ENCODE measurements at places on chromosomes 7 and 10.

DNA sequence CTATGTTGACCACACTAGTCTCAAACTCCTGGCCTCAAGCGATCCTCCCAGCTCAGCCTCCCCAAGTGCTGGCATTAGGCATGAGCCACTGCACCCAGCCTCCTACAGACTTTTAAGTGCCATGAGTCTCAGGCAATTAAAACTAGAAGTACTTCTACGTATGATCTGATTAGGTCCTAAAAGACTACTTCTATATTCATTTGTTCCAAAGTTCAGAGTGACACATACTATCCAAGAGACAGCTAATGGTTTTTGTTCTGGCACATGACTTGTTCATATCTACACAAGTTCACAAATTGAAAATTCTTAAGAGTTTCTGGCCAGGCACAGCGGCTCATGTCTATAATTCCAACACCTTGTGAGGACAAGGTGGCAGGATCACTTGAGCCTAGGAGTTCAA lies 11.7 kb downstream of the ARHGAP19 start:
- DNase-seq = no peak

GRCh38 chr7:117810642-117811512 lies 62.4 kb downstream of the CTTNBP2 start:
- no peak for DNase-seq

- no peak for DNase-seq
Observed at GRCh38 chr10:34081948-34082347, 733.1 kb downstream of the PARD3 start.

DNA sequence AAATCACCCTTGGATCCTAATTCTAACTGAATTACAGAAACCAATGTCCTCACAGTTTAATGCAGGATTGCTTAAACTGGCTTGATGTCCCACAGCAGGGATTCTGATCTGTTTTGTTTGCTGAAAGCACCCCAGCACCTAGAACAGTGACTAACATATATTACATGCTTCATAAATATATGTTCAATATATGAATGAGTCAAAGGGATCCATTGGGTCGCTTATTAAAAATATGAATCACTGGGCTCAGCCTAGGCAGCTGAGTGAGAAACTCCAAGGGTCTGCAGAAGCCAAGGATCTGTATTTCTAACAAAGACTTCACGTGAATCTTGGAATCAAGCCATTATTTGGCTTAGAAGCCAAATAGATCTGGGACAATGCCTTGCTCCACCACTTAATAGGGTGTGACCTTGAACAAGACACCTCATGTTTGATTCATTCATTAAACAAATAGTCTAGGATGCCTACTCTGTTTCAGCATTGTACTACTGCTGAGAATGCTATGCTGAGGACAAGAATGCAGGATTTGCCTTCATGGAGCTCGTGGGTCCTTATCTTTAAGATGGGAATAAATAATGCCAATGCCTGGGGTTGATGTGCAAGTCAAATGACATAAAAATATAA lies 103.4 kb upstream of the DLX6 start:
- no peak for DNase-seq

GRCh38 chr10:88212069-88212468 lies 348.6 kb downstream of the PTEN start:
- no peak for DNase-seq

GRCh38 chr7:90856351-90857070 lies 260.4 kb downstream of the CDK14 start:
- no peak for DNase-seq

DNA sequence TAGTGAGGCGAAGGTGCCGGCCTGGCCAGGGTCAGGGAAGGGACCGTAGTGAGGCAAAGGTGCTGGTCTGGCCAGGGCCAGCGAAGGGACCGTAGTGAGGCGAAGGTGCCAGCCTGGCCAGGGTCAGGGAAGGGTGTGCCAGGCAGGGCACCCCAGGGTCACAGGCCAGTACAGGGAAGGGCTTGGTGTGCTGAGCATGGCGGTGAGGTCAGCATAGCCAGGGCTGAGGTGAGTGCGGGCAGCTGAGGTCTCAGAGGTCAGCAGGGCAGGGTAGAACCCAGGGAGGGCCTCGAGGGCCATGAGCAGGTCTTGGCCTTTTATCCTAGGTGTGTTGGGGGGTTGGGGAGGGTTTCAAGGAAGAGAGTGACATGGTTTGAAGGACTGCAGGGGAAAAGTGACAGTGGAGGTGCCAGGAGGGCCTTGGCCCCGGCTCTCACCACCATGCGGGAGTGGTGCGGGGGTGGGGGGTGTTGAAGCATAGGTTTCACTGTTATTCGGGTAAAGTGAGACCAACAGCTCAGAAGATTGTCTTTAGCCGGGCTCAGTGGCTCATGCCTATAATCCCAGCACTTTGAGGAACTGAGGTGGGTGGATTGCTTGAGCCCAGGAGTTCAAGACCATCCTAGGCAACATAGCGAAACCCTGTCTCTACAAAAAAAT lies 93.3 kb downstream of the CHST15 start:
- no peak for DNase-seq

DNA sequence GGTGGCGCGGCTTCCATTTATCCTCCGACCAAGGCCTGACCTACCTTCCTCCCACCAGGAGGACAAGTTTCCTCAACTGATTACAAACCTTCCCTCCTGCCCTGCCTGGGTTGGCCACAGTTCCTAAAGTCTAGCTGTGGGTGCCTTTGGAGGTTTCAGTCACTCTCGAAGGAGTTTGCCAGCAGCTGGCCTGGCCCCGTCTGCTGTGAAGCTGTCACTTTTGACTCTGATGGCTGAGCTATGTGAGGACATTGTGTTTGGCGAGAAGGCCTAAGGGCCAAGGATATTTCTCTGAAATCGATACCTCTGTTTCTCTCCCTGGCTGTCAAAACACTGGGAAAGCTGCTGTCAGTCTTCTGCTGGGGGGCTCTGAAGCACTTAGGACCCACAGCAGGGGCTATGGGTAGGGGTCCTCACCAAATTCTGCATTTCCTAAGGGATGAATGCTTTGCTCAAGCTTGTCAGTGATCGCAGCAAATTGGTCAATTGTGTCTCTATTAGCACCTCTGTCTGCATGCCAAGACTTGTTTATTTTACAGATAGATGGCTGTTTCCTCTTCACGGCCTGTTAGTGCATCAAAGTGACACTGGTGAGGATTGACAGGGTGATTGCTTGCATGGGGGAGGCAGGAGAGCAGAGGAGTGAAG lies 31.9 kb upstream of the SAMD8 start:
- no peak for DNase-seq

- no peak for DNase-seq
Observed at GRCh38 chr10:625333-625696, 64.2 kb downstream of the DIP2C start.

GRCh38 chr7:85554236-85555178 lies 367.7 kb upstream of the SEMA3D start:
- DNase-seq = no peak

DNA sequence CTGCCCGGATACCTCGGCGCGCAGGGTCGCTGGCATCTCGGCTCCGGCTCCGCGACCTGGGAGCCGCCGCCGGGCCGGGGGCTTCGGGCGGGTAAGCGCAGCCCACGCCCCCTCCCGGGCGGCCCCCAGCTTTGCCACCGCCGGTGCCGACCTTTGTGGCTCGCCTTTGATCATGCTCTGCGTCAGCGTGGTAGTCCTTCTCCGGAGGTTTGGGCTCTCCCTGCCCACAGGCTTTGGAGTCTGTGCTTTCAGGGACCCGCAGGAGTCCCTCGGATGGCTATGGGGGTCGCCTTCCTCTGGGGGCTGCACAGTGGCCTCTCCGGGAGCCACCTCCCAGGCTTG lies 7.3 kb downstream of the ATP6V1F start:
- no peak for DNase-seq

- no peak for DNase-seq
Observed at GRCh38 chr7:94332571-94332970, 62.1 kb upstream of the COL1A2 start.

GRCh38 chr10:44033008-44033407 lies 351.9 kb downstream of the CXCL12 start:
- DNase-seq = no peak

DNA sequence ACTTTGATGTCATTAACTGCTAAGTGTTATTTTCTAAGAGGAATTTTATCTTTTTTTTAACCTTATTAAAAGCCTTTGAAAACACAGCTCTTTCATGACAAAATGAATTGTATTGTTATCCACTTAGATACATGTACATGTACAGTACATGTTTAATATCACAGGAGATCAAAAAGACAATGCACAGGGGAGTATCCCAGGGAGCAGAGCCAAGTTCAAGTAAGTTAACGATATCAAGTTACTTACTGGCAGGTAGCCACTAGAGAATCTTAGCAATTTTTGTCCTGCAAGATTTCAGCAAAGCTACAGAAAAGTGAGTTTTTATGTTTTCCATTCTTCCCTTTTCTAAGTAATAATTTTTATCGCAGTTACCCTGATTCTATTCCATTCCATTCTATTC lies 33.9 kb upstream of the ARL4A start:
- no peak for DNase-seq

GRCh38 chr10:60542657-60543056 lies 153.0 kb upstream of the ANK3 start:
- DNase-seq = no peak

DNA sequence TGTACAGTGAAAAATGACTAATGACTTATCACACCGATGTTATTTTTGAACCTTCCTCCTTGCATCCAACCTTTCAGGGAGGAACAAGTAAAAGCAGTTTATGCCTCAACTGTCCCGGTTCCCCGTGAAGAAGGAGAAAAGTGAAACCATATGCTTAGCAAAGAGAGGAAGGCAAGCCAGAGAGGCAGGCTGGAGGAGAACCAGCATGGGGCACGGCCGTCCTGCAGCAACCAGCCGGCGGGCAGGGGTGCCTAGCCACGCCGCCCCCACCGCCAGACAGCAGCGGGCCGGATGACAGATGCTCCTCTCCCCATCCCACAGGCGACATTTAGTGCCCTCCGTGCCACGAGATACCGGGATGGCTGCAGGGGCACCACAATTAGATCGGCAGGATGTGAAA lies 421.4 kb upstream of the MGMT start:
- no peak for DNase-seq

DNA sequence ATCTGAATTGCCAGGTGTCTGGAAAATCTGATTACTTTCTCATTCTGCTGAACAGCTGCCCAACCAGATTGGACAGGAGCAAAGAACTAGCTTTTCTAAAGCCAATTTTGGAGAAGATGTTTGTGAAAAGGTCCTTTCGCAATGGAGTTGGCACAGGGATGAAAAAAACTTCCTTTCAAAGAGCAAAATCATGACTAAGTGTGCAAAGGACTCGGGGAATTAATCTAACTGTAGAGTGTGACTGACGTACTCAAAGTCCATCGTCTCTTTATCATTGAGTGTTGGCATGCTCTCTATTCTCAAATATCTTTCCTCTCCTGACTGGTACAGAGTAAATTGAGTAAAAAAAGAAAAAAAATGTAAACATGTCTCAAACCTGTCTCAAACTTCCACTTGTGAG lies 3.3 kb downstream of the NPS start:
- DNase-seq = no peak

DNA sequence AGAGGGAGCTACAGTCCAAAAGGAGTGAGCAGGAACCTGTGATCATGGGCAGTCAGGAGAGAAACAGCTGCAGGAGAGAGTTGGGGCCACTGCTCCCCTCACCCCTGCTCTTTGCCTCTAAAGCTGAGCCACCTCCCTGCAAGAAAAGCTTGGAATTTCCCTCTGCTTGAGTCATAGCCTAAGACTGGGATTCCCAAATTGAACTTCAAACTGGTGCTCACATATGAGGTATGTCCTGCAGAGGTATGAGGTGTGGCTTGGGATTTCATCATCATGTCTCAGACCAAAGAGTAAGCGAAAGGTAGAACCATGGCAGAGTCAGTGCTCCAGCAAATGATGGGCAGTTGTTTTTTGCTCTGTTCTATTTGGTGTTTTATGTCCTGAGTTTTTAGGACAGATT lies 237.1 kb upstream of the NRP1 start:
- no peak for DNase-seq

DNA sequence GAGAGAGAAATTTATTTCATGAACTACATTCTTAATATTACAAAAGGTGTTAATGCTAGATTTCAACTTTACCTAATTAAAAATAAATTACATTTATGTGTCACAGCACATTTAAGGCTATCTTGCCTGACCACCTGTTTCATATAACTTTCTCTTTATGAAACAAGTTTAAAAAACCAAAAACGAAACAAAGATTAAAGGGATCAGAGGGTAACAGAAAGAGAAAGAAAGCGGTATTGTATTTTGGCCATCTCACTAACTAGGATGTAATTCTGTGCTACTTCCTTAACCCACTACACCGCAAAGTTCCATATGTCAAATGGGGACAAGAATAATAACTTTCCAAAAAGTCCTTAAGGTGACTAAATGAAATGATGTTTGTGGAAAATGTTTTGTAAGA lies 6.3 kb upstream of the RHOBTB1 start:
- no peak for DNase-seq
